ENCODE measurements at places on chromosomes 7 and 10.

DNA sequence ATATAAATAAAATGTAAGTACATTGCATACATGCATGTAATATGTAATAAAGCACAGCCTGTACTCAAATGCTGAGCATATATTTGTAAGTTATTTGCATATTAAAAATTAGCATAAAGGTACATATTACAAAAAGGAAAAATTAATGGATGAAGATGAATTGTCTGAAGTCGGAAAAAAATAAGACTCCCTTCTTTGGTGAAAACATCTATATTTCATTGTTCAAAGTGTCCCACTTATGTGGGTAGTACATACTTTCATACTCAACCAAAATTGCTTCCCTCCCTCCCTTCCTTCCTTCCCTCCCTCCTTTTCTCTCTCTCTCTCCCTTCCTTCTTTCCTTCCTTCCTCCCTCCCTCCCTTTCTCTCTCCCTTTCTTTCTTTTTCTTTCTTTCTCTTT lies 498.1 kb downstream of the MAGI2 start:
- no peak for DNase-seq

GRCh38 chr7:100444311-100445278 lies 8.3 kb upstream of the PPP1R35 start:
- peak; percentile 47 for DNase-seq

GRCh38 chr7:38565289-38565688 lies 65.9 kb downstream of the AMPH start:
- no peak for DNase-seq

DNA sequence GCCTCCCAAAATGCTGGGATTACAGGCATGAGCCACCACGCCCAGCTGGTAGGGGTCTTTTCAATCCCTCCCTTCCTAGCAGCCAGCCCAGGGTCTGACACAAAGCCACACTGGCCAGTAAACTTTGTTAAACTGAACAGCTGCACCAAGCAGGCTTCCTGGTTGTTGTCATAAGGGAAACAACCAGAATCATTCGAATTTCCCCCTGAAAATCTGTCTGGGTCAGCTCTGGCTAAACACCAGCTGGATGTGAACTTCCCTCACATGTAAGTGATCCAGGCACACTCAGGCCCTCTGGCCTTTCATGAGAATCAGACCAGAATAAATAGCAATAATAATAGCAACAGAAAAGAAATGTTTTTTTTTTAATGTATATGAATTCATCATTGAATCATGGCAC lies 7.4 kb downstream of the IMPDH1 start:
- no peak for DNase-seq

- DNase-seq, result no peak
These were observed 41.8 kb downstream of the MTURN start for GRCh38 chr7:30176463-30177109.

DNA sequence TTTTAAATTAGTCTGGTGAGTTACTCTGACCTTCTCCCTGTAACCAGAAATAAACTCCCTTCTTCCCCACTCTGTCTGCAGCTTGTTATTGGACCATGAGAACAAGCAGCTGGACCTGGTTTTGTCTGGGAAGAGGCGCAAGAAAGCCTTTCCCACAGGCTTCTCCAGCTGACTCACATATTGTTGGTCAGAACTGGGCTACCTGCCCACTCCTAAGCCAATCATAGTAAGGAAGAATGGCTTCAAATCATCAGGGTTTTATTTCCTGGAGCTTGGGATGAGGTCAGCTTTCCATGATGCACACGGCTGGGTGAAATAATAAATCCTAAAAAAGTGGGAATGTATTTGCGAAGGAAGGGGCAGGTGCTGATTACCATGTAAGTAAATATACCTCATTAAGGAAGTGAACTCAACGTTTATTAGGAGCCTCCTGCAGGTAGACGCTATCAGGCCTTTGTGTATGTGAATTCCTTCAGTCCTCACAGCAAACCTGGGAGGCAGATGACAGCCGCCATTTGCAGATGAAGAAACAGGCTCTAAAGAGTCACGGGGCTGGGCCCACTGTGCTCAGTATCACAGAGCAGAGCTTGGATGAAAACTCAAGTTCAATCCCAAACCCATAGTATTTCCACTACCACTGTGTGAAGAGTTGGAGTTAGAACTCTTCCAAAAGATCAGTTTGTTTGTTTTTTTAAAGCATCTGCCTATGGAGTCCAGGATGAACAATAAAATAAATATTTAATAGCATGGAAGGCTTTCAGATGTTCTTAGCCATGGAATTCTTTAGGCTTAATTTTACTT lies 32.8 kb downstream of the IL15RA start:
- DNase-seq, result peak; percentile 99

- no peak for DNase-seq
These were observed 1091.8 kb downstream of the LRMDA start for GRCh38 chr10:76523246-76523645.

- no peak for DNase-seq
These were observed 476 bp upstream of the ZNF33B start for GRCh38 chr10:42638821-42639270.

- no peak for DNase-seq
These were observed 2.9 kb downstream of the ADD3 start for GRCh38 chr10:110010486-110011378.

DNA sequence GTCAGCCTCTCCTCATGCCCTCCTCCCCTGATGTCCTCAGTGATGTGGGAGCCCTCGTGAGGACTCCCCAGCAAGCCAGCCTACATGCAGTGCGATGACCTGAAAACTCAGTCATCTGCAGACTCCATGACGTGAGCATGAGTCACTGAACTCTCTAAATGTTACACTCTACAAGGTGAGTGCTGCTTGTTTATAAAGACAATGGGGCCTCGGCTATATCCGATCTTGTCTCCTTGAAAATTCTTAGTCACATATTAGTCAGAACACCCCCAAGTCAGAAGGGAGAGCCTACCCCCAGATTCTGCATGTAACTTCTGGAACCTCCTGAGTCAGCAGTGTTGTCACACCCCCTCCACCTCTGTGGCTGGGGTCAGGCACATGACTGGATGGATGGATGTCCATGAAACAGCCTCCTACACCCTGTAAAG lies 673.8 kb downstream of the INHBA start:
- peak; percentile 97 for DNase-seq

DNA sequence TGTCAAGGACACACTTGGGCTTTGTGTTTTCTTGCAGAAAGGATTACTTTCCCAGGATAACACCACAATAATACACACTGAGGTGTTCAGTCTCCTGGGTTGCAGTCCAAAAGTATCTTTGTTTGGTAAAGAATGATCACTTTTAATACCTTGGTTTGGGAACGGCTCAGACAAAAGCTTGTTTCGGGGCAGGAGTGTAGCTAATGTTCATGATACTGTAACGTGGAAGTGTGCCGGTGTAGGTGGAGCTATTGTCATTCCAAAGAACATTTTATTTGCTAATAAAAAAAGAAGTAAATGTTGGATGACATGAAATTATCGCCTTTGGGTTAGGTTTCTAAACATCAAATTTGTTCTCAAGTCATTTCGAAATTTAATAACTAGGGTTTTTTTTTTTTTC lies 1.2 kb downstream of the EIF4H start:
- no peak for DNase-seq

DNA sequence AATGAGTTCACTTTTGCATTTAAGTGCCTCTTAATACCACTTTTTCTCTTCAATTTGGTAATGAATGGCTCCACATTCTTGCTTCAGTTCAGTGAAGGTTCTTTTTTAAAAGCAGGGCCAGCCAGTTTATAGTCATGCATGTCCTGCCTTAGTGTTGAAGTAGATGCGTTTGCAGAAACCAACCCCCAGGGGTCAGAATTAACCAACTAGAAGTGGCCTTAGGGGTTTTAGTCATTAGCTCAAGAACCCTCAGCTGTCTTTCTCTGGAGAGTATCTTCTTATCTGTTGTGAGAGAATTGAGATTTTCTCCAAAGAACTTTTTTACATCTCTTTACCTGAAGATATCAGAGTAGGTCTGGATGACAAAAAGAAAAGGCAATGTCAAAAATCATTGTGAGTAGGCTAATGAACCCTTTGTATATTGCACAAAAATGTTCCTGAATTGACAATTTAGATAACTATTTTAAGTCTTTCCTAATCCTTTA lies 82.2 kb downstream of the PIK3CG start:
- DNase-seq, result peak; percentile 69

GRCh38 chr10:27743877-27744801 lies 1.5 kb downstream of the MKX start:
- DNase-seq, result peak; percentile 75

DNA sequence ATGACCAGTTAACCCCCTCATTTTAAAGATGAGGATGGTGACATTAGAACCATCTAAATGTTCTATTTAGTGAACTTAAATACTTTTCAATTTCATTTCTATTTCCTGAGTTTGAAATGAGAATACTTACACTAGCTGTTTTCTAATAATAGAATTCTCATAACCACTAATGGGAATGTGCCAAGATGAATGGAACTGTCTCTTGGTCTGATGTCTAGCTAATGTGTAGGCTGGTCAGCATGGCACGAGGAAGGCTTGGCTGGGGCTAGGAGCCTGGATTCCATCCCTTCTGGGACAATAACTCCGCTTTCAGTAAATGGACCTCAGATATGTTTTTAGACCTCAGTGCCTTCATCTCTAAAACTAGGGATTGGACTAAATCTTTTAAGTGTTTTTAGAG lies 185.8 kb upstream of the NRP1 start:
- no peak for DNase-seq

GRCh38 chr7:22718200-22718711 lies 8.7 kb upstream of the IL6 start:
- DNase-seq, result peak; percentile 92

- peak; percentile 66 for DNase-seq
These were observed 55.0 kb downstream of the PODXL start for GRCh38 chr7:131501422-131501821.

- DNase-seq, result peak; percentile 91
These were observed 178.3 kb downstream of the PRKCQ start for GRCh38 chr10:6401558-6402348.

- no peak for DNase-seq
These were observed 113.3 kb downstream of the CPEB3 start for GRCh38 chr10:92177546-92177945.

- peak; percentile 35 for DNase-seq
These were observed 27.7 kb upstream of the CSGALNACT2 start for GRCh38 chr10:43110338-43111071.

DNA sequence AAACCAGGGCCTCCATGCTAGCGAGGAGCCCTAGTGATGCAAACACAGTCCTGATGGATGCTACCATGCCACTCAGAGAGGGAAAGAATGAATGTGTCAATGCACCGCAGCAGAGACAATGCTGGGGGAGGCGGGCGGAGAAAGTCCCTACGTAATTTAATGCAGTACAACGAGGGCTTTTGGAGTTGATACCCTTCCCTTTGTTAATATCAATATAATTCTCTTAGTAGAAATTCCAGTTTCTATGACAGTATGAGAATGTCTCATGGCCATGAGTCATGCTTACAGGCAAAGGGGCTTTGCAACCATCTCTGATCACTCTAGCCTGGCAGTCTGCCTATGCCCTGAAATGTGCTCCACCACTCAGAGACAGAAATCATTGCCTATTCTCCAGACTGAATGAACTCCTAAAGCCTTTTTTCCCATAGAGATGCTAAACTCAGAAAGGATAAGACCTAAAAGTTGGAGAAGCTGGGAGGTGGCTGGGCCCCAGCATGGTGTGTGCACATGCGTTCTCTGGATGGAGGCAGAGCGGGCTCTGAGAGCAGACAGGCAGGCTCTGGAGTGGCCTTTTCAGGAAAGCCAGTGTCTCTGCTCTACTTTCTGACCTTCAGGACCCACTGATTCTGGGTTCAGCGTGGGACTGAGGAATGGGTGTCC lies 20.3 kb upstream of the GIMAP2 start:
- DNase-seq, result no peak

DNA sequence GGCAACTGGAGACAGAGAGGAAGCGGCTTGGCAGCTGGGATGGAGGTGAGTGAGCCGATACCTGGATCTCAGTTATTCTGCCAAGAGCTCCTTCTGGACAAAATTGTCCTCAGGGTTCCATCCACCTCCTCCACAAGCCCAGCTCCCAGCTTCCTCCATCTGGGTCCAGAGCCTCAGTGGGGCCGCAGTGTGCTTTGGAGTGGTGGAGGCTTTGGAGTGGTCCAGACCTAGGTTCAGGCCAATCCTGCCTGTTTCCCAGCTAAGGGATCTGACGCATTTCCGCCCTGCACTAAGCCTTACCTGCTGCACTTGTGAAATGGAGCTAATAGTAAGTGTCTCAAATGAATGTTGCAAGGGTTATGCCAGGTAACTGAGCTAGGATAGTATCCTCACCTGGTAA lies 355.7 kb upstream of the SHH start:
- no peak for DNase-seq

GRCh38 chr10:14500172-14500765 lies 169.5 kb upstream of the FRMD4A start:
- DNase-seq, result no peak

- no peak for DNase-seq
These were observed 176.6 kb downstream of the PIP4K2A start for GRCh38 chr10:22537810-22538209.

GRCh38 chr10:61330669-61331068 lies 122.5 kb downstream of the TMEM26 start:
- no peak for DNase-seq

GRCh38 chr10:7424315-7424714 lies 13.5 kb upstream of the SFMBT2 start:
- no peak for DNase-seq

DNA sequence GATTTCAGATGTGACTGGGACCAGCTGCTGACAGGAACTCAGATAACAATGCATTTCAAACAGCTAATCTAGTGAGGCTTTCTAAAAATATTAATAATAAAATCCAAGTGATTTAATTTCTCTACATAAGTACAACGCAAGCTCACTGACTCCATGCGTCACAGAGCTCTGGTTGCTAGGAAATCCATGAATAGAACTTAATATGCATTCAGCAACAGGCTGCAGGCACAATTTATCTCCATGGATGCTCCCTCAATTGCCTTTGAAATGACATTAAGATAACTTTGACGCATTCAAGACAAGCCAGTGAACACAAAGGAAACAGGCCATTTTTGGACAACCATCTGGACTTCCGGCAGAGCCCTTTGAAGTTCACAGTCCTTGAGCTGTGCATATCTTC lies 118.7 kb upstream of the COL1A2 start:
- DNase-seq, result no peak

DNA sequence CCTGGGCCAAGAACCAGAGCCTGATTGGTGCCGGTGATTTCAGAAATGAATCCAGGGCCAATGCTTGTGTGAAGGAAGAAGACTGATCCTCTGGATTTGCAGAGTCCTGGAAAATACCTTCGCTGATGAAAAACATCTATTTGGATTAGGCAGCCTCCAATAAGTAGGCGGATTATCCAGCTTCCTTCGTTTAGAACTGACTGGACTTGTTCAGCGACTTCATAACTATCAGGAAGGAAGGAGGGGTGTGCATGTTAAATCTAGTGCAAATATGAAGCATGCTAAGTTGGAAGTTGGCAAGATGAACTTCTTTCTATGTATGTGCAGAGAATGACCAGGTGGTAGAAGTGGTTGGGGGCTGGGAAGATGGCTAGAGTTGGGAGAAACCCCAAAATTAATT lies 41.0 kb downstream of the NKX2-3 start:
- DNase-seq, result no peak

GRCh38 chr7:26584987-26585665 lies 279.3 kb downstream of the SKAP2 start:
- DNase-seq, result no peak
